ENCODE measurements at places on chromosomes 4 and X.

DNA sequence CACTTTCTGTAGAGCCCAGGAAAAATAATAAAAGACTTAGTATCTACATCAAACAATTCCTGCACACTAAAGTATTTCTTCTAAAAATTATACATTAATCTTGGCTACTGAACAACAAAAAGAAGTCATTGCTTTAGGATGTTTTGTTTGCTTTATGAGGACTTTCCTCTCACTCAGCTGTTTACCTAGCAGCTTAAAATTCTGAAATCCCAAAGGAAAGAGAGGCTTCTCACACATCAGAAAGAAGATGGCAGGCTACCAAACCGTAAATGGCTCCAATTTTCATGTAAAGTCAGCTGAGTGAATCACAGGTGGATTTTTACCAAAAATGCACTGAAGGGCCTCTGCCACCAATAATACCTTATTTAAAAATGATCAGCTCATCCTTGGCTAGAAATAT lies 9.0 kb upstream of the TRPC3 start:
- no peak for DNase-seq

- no peak for DNase-seq
Observed at GRCh38 chr4:152462047-152462446, 73.8 kb downstream of the FBXW7 start.

DNA sequence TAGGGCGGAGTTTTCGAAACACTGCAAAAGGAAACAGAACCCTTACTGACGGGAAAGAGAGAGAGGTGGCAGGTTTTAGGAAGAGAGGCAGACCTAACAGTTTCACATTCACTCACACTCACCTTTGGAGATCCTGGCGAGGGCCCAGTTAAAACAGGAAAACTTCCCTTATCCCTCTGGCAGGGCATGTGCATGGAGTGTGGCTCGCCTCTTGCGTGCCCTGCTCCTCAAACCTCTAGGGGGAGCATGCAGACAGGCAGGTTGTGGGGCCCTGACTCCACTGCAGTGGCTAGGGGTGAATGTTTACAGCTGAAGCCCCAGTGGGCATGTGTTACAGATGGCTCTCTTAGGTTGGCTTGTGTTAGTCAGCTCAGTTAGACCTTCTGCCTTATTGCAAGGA lies 451.5 kb downstream of the UBE2NL start:
- no peak for DNase-seq

DNA sequence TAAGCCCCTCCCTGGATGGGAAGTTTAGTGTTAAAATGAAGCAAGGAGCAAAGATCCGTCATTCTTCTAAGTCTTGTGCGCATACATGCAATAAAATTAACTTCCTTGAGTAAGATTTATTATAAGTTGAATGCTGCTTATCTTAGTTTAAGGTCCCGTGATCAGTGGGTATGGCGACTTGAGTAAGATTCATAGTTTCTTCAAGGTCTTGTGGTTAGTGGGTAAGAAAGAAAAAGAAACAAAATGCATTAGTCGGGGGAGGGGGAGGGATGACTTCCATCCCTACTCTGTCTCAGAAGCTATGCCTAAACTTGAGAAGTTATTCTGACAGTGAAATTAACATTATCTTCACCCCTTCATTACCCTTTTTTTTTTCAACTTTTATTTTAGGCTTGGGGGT lies 127.3 kb upstream of the MAGEB16 start:
- no peak for DNase-seq

- no peak for DNase-seq
Observed at GRCh38 chr4:139773560-139774318, 108.1 kb downstream of the MGST2 start.

GRCh38 chr4:86976801-86977485 lies 42.1 kb downstream of the AFF1 start:
- DNase-seq, result no peak

GRCh38 chrX:53155512-53156206 lies 61.7 kb downstream of the KANTR start:
- DNase-seq, result no peak

GRCh38 chrX:17067534-17067933 lies 121.1 kb downstream of the REPS2 start:
- no peak for DNase-seq

DNA sequence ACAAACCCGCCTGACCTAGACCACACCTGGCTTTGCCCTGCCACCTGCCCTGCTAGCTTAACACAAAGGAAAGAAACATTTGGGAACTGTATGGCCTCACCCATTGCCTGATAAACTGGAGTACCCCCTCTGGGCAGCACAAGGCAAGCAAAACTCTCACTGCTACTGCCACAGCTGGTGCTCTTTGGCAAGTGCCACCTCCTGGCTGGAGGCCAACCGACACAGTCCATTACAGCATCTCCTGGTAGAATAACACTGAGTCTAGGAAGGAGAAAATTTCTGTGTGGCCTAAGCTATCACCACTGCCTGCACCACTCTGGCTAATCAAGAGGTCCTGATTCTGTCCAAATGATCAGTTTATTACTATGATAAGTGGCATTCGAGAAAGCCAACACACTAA lies 18.9 kb upstream of the SPANXN3 start:
- no peak for DNase-seq

- DNase-seq, result no peak
Observed at GRCh38 chr4:168496834-168497233, at the start of gene PALLD. TSS of gene PALLD (plus strand) at chr4:168497052.

- DNase-seq, result no peak
Observed at GRCh38 chrX:45517090-45517973, 316.7 kb upstream of the DIPK2B start.

- no peak for DNase-seq
Observed at GRCh38 chr4:8643986-8644385, 51.4 kb downstream of the CPZ start.

- no peak for DNase-seq
Observed at GRCh38 chrX:119687661-119688413, 5.1 kb downstream of the SEPTIN6 start.

DNA sequence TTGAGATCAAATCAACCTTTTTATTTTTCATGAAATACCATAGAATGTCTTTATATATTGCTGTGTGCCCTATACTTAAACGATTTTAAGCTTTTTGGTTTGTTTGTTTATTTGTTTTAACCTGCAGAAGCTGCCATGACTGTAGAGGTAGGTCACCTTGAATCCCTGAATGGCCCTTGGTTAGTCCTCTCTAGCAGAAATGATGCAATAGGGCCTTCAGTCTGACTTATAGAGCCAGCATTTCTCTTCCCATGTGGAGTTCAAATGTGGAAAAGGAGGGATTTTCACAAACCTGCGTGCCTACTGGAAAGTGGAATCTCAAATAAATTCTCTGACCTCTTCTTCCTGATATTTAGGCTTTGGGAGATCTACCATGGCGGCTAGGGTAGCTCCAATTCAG lies 327.9 kb downstream of the MAPK10 start:
- no peak for DNase-seq

DNA sequence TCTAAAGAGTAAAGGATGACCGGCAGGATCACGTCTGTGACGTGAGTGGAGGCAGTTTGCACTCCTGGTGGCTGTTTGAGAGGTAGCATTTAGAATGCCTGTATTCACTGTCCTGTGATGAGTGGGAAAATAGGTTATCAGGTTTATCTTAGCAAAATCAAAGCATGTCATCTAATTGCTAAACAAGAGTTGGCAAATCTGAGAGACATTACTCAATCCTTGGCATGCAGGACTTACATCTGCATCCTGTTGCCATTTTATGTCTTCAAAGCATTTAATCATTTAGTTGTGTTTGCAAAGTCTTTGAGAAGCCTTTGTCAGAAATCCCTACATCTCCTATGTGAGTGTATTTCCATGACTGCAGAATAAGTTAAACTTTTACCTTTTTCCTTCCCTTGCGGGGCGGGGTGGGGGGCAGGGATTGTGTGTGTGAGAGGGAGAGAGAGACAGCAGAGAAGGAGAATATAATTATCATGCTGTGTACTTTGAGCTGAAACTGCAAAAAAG lies 41.4 kb upstream of the MSANTD1 start:
- no peak for DNase-seq
